ENCODE measurements at places on chromosomes 11 and 22.

DNA sequence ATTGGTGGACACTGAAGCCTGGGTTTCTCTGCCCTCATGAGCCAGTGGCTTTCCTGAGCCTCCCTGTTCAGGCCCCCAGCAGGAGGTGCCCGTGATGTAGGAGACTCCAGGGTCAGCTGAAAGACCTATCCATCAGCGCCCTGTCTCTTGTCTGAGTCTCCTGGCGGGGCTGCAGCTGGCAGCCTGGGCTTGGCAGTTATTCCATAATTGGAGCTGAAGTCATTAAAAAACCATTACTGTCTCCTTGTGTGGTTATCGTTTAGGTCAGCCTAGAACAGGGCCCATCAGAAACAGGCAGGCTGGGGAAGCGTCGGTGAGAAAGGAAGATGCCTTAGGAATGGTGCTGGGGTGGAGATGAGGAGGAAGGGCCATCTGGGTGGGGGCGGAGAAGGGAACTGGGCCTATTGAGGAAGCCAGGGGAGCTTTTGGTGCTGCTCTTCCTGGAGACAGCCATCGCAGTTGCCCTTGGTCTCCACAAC lies 5.0 kb downstream of the TUB start:
- no peak for DNase-seq

GRCh38 chr11:73177380-73177777 lies 35.3 kb upstream of the FCHSD2 start:
- DNase-seq: no peak

GRCh38 chr22:19488884-19489843 lies 9.4 kb downstream of the CDC45 start:
- DNase-seq: no peak

GRCh38 chr11:120108785-120109168 lies 29.1 kb downstream of the TRIM29 start:
- DNase-seq: no peak

GRCh38 chr11:13294771-13295579 lies 17.4 kb downstream of the BMAL1 start:
- DNase-seq: no peak

DNA sequence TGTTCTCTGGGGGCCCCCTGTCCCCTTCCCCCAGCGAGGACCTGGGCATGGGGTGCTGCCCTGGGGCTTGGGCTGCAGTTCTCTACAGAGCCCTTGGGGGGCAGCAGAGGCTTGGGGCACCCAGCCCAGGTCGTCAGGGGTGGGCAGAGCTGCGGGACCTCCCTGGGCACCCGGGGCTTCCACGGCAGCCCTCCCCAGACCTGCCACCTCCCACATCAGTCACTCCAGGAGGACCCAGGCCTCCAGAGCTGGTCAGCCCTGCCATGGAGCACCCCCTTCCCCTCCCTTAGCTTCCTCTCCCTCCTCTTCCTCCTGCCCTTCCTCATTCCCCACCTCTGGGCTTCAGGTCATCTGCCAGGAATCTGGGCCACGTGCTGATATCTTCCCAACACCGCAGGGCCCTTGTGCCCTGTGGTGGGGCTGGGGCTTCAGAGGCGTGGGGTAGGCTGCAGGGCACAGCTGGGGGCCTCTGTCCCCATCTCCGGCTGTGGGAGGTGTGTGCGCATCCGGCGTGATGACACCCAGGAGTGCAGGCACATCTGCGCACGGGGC lies 5.8 kb downstream of the TSPAN4 start:
- DNase-seq: no peak

All from hippocampal formation (tissue), 2 donors.